ENCODE measurements at places on chromosomes 2 and 18.

DNA sequence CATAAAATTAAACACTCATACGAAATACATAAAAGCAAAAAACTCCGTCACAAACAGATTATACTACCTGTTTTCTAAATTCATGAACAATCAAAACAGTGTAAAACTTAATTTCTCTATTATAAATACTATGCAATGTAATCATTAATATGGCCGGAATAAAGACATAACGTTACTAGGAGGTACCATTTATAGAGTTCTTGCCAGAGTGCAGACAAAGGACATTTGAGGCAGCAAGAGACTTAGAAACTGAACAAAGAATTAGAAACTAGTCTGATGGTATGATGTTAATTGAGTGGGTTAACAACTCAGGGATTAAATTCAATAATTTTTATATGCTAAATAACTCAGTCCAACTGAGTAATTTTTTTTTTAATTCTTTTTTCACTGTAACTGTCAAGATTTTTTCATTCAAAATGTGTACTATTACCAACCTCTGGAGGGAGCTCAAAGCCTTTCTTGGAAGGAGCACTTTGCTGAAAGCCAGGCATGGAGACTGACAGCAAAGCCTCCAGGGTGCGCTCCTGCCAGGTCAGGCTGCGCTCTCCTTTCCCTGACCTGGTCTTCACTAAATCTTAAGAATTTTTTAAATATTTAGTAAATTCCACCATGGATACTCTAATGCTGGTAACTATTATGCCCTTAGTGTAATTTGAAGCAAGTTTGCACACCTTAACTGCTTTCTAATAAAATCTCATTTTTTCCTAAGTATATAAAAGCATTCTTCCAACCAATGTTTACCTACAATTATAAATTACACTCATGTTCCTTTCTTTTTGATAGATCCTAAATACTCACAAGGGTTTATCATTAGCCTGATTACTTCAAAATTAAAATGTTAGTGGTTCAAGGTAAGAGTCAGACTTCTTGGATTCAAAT is 34.1 kb downstream of the WDR35 start:
- peak; percentile 55 for DNase-seq

- no peak for DNase-seq
These were observed 36.8 kb upstream of the SEMA4C start for GRCh38 chr2:96906729-96907114.

- DNase-seq: no peak
These were observed 107.4 kb downstream of the NOL4 start for GRCh38 chr18:34117319-34117718.

- DNase-seq: no peak
These were observed 882.9 kb upstream of the ZEB2 start for GRCh38 chr2:145402706-145403277.

DNA sequence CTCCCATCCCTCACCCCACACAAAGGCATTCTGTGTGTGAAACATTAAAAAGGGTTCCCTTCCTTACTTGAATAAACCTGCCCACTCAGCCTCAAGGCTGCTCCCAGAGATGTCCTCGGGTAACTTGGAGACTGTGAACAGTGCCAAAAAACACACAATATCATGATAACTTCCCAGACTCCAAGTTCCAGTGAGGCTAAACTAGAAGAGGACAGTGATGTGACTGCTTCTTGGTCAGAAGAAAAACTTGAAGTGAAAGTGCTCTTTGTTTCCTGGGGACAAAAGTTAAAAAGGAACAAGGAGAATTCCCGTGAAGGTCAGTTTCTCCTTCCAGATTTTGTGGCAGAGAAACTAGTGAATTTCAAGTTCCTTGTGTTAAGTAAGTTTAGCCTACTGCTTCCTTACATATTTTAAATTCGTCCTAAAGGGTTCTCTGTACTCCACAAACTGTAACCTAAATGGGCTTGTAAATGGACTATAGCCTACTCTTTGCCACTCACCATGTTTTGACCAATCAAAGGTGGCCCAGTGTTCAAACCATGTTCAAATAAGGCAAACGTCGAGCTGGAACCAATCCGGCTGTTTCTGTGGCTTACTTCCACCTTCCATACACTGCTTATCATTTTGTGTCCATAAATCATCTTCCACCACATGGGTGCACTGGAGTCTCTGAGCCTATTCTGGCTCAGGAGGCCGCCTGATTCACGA is 20.4 kb downstream of the TPRKB start:
- DNase-seq: peak; percentile 77

DNA sequence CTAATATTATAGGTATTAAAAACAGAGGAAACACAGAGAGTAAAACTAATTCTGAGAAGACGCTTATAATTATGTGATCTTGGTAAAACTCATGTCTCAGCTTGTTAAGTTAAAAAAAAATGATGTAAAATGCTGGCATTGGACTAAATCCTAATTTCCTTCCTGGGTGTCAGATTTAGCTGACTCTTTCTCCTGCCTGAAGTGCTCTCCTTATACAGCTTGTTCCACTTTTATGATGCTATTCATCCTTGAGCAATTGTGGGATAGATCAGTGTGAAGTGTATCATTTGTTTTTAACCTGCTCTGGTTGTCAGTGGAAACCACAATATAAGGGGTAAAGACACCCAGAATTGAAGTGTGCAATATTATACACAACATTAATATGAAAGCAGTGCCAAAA is 84.9 kb downstream of the EFEMP1 start:
- no peak for DNase-seq

GRCh38 chr18:51654488-51655326 is 457.2 kb upstream of the MEX3C start:
- no peak for DNase-seq

DNA sequence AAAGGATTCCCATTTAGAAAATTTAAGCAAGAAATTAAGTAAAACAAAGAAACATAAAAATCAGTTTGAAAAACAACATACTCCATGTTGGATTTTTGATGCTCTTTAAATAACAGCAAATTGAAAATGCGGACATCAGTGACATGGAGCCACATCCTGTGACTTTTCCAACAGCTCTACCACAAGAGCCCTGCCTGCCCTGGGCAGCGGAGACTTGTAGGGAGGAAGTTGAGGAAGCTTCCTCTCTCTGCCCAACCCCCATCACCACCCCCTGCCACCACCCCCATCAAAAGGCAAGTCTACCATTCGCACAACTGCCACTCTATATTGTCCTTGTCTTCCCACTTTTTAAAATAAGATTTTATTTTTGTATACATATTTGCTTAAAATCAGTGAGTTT is 32.8 kb upstream of the DAPL1 start:
- peak; percentile 11 for DNase-seq

DNA sequence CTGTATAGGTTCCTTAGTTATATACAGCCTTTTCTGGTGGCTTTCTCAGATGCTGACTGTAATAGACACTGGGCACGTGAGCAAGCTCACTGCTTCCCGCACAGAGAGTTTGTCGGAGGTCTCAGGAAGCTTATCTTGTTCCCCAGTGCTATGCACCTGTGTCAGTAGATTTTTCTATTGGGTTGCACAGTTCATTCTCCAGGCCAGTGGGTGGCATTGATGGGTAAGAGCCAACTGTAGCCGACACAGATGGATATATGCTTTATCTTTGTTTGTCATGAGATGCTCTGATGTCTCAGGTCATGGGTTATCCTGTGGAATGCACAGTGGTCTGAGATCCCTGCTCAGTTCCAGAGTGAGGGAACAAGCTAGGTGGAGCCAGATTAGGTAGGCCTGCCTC is 293.0 kb downstream of the GRB14 start:
- no peak for DNase-seq

DNA sequence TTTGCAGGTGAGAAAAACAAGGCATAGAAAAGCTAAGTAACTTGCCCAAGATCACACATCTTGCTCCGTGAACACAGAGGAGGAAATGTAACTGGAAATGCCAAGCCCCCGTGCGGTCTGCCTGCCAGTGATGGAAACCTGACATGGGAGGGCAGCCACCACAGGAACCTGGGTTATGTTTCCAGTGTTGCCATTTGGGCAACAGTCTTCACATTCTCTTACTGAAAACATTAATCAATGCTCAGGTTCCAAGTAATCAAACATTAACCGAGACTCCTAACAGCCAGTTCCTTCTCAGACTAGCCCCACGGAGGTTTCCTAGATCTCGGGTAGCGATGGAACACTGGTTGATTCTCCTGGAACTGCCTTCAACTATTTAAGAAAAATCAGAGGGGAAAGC is 2.5 kb downstream of the TGFA start:
- DNase-seq: no peak

DNA sequence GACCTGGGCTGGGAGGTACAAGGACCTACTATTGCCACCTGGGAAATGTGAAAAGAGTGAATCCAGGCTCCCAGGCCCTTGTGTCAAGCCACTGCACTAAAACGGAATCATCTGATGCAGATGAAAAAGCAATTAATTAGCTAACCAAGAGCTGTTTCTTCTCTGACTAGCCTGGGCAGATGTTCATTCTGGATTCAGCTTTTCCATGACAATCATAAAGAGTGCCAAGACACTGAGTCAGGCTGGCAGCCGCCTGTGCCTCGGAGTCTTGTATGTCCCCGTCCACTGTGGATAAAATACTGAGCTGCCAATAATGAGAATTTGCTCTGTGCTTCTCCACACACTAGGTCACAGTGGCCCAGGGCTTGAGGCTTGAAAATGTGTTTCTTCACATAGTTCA is 21.7 kb upstream of the LCLAT1 start:
- no peak for DNase-seq

GRCh38 chr2:44535376-44535775 is 173.6 kb downstream of the CAMKMT start:
- no peak for DNase-seq

GRCh38 chr2:45121236-45121927 is 112.1 kb upstream of the SIX2 start:
- no peak for DNase-seq

- DNase-seq: no peak
These were observed 272.5 kb upstream of the STON1 start for GRCh38 chr2:48257456-48257855.

- no peak for DNase-seq
These were observed 28.4 kb downstream of the TMEM177 start for GRCh38 chr2:119707117-119708087.

- DNase-seq: no peak
These were observed 38.8 kb downstream of the PRKCE start for GRCh38 chr2:45690231-45690630.

- no peak for DNase-seq
These were observed 43.4 kb upstream of the MTCL1 start for GRCh38 chr18:8661754-8662559.

DNA sequence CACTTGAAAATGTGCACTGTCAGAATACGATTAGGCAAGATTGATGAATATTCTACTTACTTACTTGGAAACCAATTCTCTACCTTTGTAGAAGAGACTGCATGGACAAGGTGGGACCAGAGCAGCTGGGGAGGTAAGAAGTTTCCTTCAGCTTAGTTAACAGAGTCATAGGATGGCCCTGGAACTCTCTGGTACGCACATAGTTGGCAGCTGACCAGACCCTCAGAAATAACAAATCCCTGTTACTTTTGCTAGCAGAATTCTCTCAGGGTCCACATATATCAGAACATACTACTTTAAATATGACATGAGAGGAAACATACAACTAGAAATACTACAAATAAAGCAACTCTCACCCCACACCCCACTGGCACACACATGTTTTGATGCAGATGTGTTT is 24.8 kb upstream of the STAT1 start:
- DNase-seq: no peak

- DNase-seq: no peak
These were observed 462.6 kb downstream of the SLC4A3 start for GRCh38 chr2:220090050-220090449.

GRCh38 chr2:191376981-191377629 is 131.9 kb downstream of the MYO1B start:
- peak; percentile 90 for DNase-seq

- DNase-seq: no peak
These were observed 2.2 kb upstream of the SSB start for GRCh38 chr2:169796441-169796840.

- no peak for DNase-seq
These were observed 70.5 kb downstream of the PIK3C3 start for GRCh38 chr18:42025491-42025890.

GRCh38 chr2:191051825-191052778 is 38.1 kb upstream of the STAT1 start:
- peak; percentile 63 for DNase-seq

DNA sequence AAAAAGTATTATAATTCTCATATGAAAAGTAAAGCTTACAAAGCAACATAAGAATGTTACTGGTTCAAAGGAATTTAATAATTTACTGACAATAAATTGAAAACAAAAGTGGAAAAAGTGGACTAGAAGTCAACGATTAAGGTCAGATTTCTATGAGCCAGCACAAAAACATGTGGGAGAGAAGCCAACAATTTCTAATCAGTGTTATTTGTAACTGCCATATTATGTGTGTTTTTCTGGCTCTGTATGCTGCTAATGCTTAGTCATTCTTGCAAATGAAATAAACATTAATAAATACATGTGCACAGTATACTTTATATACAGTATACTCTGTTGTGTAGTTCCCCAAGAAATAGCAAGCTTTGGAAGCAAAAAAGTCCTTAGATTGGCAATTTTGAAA is 301.3 kb upstream of the RGPD4 start:
- DNase-seq: no peak

DNA sequence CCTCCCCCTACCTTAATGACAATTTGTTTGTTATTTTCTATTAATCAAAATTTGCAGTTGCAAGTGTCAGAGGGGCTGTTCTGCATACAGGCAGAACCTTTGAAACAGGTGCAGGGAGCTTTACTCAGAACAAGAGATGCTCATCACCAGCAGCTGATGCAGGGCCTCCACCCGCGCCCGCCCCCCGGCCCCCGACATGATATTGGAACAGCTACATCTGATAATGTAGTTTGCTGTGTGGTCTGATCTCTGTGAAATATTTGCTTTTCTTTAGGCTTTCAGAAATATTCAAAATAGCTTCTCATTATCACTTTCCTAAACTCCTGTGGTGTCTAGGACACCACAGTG is 130.0 kb downstream of the PRKCE start:
- DNase-seq: no peak

- DNase-seq: peak; percentile 74
These were observed 271.3 kb upstream of the STON1 start for GRCh38 chr2:48258481-48259149.

DNA sequence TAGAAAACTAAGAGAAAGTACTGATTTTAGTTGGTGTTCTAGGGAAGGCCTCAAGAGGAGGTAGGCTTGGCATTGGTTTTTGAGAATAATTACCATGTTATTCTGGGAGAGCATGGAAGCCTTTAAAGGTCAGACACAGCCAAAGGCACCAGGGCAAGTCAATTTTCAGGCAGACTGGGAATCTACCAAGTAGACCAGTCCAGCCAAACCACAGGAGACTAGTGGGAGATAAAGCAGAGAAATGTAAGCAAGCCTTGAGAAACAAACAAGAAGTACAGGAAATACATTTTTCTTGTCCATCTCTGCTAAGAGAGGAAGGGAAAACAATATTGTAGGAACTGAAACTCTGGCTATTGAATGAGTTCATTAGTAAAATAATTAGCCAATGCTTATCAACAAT is 5.5 kb upstream of the CCDC68 start:
- peak; percentile 16 for DNase-seq

- DNase-seq: no peak
These were observed 494.9 kb upstream of the LRATD1 start for GRCh38 chr2:14137643-14138042.

DNA sequence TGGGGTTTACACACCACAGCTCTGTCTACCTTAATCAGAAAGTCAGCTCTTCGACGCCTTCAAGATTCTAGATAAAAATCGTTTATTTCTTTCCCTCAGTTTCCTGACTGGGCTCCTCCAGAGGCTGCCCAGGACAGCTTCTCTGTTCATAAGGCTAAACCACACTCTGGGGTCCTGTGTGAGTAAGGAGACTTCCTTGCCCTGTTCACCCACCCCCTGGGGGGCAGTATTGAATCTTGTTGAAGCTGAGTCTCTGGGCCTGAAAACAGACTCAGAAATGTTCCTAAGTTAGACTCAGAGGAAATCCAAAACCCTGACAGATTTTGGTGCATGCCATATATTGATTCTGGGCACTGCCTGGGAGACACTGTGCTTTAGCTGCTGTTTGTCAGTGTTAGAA is 43.0 kb downstream of the G6PC2 start:
- DNase-seq: no peak

Measured in inflammatory macrophage (primary cell).